ENCODE measurements at places on chromosomes 4 and X. TPM values are rescaled to one million over a fixed set of nuclear protein-coding genes. Genes with fewer than 3 reads are reported as not detected.

TLR8 gene
- not detected for total RNA-seq

STATH gene
- total RNA-seq = 1.8 TPM

SCARB2 gene
- 230 TPM for total RNA-seq

SMIM14 gene
- total RNA-seq = 39.0 TPM
